ENCODE measurements at places on chromosomes 1 and 21. TPM values are rescaled to one million over a fixed set of nuclear protein-coding genes. Genes with fewer than 3 reads are reported as not detected.
A peak's percentile ranks its signal among the peaks of the same experiment; 100 is the strongest.

- no peak for DNase-seq
Observed at GRCh38 chr1:225766967-225767633, 10.5 kb upstream of the SRP9 start.

- DNase-seq, result no peak
Observed at GRCh38 chr1:6815726-6816125, 30.5 kb downstream of the CAMTA1 start.

GRCh38 chr1:53546409-53547155 is 87.4 kb downstream of the DMRTB1 start:
- peak; percentile 2 for DNase-seq

GRCh38 chr1:107879927-107880326 is 85.1 kb downstream of the VAV3 start:
- no peak for DNase-seq

DNA sequence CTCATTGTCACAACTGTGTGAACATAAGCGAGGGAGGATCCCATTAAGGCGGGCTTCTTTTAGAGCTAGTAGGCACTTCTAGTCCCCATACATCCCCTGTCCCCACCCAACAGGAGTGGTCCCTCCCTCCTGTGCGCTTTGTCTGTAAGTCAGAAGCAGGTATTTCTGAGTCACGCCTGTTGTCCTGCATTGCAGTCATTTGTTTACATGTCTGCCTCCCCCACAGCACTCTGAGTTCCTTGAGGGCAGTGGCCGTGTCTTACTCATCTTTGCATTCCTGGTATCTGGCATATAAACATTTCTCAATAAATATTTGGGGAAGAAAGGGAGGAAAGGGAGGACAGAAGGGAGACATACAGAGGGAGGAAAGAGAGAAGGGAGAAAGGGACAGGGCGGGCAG is 40.3 kb downstream of the PLEKHA6 start:
- no peak for DNase-seq

- DNase-seq, result no peak
Observed at GRCh38 chr1:221511797-221512196, 230.1 kb downstream of the DUSP10 start.

GRCh38 chr1:185681034-185681633 is 53.1 kb upstream of the HMCN1 start:
- DNase-seq, result no peak

DNA sequence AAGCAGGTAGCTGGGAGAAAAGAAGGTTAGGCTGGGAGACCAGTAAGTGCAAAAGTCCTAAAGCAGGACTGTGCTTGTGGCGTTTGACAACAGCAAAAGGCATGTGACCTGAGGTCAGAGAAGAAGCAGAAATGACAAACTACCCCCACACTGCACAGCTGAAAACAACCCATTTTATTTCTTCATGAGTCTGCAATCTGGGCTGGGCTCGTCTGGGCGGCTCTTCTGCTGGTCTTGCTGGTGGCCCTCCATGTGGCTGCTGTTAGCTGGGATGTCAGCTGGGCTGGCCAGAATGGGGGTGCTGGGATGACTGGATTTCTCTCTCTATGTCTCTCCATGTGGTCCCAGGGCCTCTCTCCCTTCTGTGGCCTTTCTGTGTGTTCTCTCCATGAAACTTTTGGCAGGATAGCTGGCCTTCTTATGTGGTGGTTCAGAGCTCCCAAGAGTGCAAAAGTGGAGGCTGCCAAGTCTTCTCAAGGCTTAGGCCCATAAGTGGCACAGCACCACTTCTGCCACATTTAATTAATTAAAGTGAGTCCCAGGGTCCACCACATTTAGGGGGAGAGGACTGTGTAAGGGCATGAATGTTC is 128.6 kb downstream of the RIPK4 start:
- DNase-seq, result no peak

GRCh38 chr1:46813858-46814396 is 15.1 kb downstream of the CYP4B1 start:
- DNase-seq, result no peak

- no peak for DNase-seq
Observed at GRCh38 chr1:201280884-201281283, 2.4 kb upstream of the PKP1 start.

- DNase-seq, result peak; percentile 23
Observed at GRCh38 chr1:84603941-84604830, 29.9 kb upstream of the CTBS start.

DNA sequence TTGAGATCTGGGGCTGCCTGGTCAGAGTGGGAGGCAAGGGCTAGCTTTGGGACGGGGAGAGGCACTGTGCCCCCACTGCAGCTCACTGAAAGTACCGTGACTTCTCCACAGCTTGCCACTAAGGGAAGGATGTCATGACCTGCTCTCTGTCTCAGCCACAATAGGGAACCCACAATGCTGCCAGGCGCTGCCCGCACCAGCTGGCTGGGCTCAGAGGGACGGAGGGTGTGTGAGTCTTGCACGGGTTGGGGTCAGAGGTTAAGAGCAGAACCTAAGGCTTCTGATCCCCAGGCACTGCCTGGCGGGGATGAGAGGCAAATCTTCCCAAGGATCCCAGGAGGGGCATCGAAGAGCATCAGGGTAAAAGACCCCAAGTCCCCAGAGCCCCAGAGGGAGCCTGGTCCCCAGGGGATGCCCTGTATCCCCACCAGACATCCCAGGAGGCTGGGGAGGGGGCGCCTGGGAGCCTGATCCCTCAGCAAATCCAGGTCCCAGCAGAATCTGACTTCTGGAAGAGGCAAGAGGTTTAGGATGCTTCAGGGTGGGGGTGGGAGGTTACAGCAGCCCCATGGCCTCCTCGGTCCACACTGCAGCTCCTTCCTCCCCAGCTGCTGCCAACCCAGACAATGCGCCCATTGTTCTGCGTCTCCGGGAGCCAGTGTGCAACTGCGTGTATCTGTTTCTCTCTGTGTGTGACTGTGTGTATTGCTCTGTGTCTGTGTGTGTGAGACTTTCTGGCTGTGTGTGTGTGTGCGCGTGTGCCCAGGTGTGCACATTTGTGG is 2.0 kb upstream of the MARCKSL1 start:
- no peak for DNase-seq

GRCh38 chr1:22018583-22019559 is 17.4 kb downstream of the CELA3A start:
- DNase-seq, result no peak

DNA sequence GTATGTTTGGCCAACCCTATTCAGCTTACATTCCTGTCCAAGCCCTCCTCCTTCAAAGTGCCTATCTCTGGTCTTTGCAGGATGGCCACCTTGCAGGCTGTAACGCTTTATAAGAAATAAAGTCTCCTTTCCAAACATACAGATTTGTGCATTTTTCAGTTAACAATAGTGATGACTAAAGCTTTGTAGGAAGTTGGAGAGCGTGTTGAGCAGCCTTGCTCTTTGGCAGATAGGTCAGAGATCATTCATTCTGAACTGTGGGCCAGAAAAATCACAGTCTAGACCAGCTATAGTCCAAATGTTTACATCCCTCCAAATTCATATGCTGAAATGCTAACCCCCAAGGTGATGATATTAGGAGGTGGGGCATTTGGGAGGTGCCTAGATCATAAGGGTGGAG is 34.0 kb upstream of the FAM89A start:
- DNase-seq, result no peak

DNA sequence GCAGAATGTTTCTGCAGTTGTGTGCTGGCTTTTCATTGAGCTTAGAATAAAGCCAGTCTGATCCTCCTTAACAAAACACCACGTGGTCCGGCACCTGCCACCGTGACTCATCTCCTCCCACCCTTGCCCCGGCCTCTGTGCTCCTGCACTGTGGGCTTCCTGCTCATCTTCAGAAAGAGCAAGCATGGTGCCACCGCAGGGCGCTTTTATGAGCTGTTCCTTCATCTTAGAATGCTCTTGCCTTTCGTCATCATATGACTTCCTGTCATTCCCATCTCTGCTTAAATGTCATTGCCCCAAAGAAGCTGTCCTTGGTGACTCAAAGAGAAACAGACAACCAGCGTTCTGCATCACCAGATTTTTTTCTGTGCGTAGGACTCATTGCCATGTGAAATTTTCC is 117.8 kb downstream of the HHAT start:
- DNase-seq, result no peak

GRCh38 chr1:181675918-181676190 is 192.5 kb downstream of the CACNA1E start:
- DNase-seq, result no peak

GRCh38 chr1:76961820-76962207 is 94.5 kb downstream of the ST6GALNAC5 start:
- DNase-seq, result no peak

- DNase-seq, result no peak
Observed at GRCh38 chr1:208628022-208628914, 384.1 kb upstream of the PLXNA2 start.

DNA sequence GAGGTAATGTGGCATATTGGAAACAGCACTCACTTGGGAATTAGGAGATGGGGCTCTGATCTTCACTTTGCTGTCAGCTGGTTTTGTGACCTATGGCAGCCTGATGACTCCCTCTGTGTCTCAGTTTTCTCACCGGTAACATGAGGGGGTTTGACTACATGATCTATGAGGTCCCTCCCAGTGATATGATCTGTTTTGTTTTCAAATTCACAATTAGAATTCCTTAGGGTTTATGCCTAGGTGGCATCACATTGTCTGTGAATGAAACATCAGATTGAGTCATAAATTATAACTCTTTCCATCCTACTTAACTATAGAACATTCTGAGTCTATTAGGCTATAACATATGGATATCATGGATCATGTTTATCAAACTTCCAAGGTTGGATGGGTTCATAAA is 386.6 kb downstream of the PTBP2 start:
- DNase-seq, result no peak

GRCh38 chr1:243890576-243890975 is 40.5 kb upstream of the AKT3 start:
- no peak for DNase-seq

DNA sequence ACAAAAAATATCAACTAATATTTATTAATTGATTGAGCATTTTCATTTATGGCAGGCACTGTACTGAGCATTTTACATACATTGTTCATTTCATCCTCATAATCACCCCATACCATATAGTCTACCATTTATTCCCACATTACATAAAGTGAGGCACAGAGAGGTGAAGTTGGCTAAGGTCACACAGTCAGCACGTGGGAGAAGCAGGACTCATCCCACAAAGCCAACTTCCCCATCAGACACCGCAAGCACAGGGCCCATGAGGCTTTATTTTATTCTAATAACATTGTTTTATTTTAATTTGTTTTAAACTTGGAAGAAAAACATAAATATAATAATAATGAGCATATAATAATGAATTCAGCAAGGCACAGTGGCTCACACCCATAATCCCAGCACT is 43.1 kb upstream of the CAPZB start:
- DNase-seq, result no peak

GRCh38 chr1:59434336-59434735 is 137.4 kb downstream of the FGGY start:
- DNase-seq, result no peak

DNA sequence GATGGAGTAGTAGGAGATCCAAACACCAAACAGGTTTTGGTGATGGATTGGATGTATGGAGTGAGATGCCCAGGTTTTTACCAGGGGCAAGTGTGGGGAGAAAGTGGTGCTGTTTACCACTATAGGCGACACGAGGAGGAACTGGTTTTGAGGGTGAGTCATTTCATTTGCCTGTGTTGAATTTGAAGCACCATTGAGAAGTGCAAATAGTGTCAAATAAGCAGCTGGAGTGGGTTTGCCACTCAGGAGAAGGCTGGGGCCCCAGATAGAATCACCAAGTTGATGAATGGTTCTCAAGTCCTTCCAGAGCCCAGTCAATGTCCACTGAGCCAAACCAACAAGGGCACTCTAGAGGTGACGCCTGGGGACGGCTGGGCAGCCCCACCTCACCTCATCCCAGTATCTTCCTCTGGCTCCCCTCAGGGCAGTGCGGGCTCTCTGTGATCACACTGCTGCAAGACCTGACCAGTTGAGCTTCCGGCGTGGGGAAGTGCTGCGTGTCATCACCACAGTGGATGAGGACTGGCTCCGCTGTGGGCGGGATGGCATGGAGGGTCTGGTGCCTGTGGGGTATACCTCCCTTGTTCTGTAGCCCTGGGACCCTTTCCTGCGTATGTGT is 9.4 kb downstream of the RUSC1 start:
- no peak for DNase-seq

DNA sequence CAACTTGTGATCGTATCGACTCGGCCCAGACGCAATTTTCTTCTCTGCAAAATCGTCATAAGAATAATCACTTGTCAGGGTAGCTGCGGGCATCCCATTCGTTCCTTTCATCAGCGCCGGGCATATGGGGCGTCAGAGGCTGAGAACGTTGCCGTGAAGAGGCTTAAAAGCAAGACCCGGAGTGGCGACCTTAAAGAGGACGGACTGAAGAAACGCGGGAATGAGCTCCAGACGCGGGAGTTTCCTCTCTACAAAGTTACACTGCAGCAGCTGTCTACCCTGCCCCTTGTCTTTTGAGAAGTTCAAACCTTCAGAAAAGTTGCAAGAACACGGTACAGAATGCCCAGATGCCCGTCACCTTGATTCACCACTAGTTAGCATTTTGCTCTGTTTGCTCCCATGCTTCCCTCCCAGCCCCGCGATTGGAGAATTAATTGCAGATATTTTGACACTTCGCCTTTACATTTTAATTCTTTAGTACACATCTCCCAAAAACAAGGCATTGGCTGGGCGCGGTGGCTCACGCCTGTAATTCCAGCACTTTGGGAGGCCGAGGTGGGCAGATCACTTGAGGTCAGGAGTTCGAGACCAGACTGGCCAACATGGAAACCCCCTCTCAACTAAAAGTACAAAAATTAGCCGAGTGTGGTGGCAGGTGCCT is 967 bp downstream of the CENPS start:
- DNase-seq, result no peak

DNA sequence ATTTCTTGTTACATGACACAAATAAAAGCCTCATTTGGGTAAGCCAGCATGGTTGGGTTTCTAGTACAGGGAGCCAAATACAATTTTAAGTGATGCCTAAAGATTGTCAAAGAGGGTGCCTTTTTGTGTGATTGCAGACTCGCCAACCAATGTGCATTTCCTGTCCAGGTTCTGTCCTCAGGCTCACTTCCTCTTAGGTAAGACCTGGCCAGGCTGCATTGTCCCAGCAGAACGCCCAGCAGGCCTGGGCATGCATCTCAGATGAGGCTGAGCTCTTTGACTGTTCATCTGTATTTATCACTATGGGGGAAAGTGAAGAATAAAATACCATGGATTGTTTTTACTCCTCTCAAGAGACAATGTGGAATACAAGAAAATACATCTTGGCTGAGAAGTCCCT is 49.7 kb downstream of the KCNC4 start:
- no peak for DNase-seq

The TATDN3 gene
- 23.5 TPM for total RNA-seq

The NTMT2 gene
- total RNA-seq, result 5.7 TPM

The SPATA1 gene
- total RNA-seq, result 0.66 TPM

The MNDA gene
- total RNA-seq, result 2.7 TPM

The DIPK1A gene
- 5.0 TPM for total RNA-seq

The ITGB2 gene
- total RNA-seq, result 18.6 TPM

The ZNF644 gene
- 23.3 TPM for total RNA-seq

The SEMA4A gene
- total RNA-seq, result 1.0 TPM

The RHCE gene
- 1.0 TPM for total RNA-seq

The CRYAA gene
- total RNA-seq, result not detected

Data from left ventricle myocardium inferior (tissue), 1 donor.